Renal cortex interstitium (tissue), 15 donors: ENCODE measurements at places on chromosomes 4 and X. TPM values are rescaled to one million over a fixed set of nuclear protein-coding genes. Genes with fewer than 3 reads are reported as not detected.

Gene CCSER1
- 20.3 TPM for polyA plus RNA-seq

Gene MAGED4
- 50.2 TPM for polyA plus RNA-seq

Gene FGFR3
- polyA plus RNA-seq = 67.4 TPM

Gene NMU
- polyA plus RNA-seq = 10.6 TPM

DNA sequence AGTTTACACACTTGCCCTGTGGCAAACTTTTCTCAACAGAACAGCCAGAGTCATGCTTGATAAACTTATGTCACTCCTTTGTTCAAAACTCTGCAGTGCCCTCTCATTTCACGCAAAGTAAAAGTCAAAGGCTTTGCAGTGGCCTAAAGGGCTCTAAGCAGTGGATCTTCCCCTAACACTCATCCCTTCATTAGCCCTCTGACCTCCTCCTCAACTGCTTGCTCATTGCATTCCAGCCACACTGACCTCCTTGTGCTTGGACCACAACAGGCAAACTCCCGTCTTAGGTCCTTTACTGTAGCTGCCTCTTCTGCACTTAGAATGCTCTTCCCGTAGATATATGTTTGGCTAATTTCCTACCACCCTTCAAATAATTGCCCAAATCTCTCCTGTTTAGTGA lies 5.6 kb downstream of the PRDM5 start:
- no peak for DNase-seq

DNA sequence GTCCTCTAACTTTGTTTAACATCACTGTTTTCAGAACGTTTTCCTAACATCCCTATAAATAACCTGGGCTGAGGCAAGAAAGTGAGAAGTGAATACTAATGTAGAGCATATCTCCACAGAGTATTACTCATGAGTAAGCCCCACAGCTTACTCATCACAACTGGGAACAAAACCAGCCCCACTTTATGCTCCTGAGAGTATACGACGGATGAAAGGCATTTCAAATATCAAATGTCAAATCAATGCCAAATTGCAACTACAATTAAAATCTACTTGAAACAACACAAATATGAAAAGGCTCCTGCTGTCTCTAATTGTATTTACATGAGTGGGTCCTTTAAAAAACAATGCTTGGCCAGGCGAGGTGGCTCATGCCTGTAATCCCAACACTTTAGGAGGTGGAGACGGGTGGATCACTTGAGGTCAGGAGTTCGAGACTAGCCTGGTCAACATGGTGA lies 41.2 kb downstream of the SH3RF1 start:
- no peak for DNase-seq

DNA sequence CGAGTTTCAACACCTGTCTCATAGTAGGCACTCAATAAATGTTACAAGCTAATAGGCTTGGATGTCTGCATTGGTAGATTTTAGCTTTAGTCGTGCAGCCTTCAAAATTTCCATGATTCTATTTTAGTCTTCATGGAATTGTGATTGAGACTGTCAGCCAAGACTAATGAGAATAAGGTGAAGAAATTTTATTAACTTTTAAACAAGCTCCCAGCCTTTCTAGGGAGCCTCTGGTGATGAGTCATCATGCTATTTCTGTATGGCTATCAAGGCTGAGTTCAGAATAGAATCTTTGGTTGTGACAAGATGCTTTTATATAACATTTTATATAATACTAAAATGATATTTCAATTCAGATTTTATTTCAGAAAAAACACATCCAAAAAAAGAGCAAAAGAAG lies 685.8 kb downstream of the GABRG1 start:
- no peak for DNase-seq

- peak; percentile 18 for DNase-seq
Measured at GRCh38 chr4:55819634-55820033, at the start of gene EXOC1L. TSS of gene EXOC1L (plus strand) at chr4:55819790. CDS start at chr4:55820027, 237 bp downstream.

GRCh38 chr4:19214591-19215186 lies 1037.0 kb upstream of the SLIT2 start:
- DNase-seq = no peak

GRCh38 chr4:22233230-22233629 lies 282.6 kb downstream of the ADGRA3 start:
- DNase-seq = no peak
